ENCODE measurements at places on chromosomes 12 and 14.

GRCh38 chr12:101857043-101857558 is 20.3 kb upstream of the DRAM1 start:
- H3K4me1 ChIP-seq = peaks cover 28% of the 10 kb centered on the region
- no peak overlapping the region for H3K27ac ChIP-seq
- no peaks in the 10 kb centered on the region for H3K36me3 ChIP-seq
- H3K27me3 ChIP-seq = no peaks in the 10 kb centered on the region
- H3K4me3 ChIP-seq = no peak overlapping the region

DNA sequence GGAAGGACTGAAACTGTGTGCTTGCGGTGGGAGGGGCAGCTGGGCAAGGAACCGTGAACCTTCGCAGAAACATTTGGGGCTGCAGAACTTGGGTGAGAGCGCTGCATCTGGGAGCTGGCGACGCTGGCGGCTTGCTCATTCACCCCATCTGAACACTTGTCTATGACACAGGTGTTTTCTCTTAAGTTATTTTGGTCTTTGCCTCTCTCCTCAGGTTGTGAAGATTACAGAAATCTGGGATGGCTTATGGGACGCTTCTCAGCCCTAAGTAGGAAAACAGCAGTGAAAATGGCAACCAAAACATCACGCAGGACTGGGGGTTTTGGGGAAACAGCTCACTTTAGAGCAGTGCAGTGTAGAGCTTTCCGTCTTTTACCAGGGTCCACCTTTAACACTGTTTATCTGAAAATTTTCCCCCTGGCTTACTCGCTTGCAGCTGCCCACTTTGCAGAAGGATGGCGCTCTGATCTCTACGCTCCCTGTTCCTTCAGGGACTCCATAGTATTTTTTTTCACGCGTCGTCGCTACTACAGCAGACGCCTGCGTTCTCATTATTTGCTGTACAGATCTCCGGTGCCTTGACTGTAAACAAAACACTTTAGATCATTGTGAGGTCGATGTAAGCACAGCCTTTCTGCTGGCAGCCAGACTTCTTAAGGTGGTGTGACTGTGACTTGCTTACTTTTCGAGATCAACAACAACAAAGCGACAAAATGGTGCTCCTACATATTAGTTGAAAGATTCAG is 2.7 kb upstream of the CDKN1B start:
- no peak for DNase-seq
- no peaks in the 10 kb centered on the region for H3K27me3 ChIP-seq
- peak overlapping the region; percentile 100 for H3K27ac ChIP-seq
- peak overlapping the region; percentile 64 for H3K4me3 ChIP-seq
- no peaks in the 10 kb centered on the region for H3K36me3 ChIP-seq
- H3K4me1 ChIP-seq = peaks cover 41% of the 10 kb centered on the region

DNA sequence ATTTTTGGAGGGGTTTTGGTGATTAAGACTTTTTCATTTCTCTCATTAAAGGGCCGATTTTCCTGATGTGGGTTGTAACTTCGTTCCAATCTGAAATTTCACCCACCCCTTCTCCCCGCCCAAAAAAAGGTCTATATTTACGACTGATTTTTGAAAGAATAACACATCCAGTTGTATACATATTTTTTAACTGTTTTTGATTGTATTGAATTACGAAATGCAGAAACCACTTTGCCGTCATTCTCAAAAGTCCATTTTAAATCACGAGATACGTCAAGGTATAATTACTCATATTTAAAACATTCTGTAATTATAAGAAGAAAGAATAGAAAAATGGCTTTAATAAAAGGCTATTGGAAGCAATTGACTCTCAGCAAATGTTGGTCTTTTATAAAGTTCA is 520.7 kb downstream of the MED13L start:
- no peak overlapping the region for H3K27ac ChIP-seq
- no peak for DNase-seq
- H3K4me3 ChIP-seq = no peak overlapping the region
- H3K27me3 ChIP-seq = peaks cover 11% of the 10 kb centered on the region
- no peaks in the 10 kb centered on the region for H3K4me1 ChIP-seq
- H3K36me3 ChIP-seq = no peaks in the 10 kb centered on the region

- no peaks in the 10 kb centered on the region for H3K27me3 ChIP-seq
- no peaks in the 10 kb centered on the region for H3K36me3 ChIP-seq
- no peak overlapping the region for H3K4me3 ChIP-seq
Observed at GRCh38 chr12:3218228-3219171, 141.3 kb downstream of the TSPAN9 start.

GRCh38 chr14:104316723-104317491 is 178.5 kb downstream of the KIF26A start:
- H3K4me1 ChIP-seq = no peaks in the 10 kb centered on the region
- DNase-seq = no peak
- peaks cover 35% of the 10 kb centered on the region for H3K27me3 ChIP-seq
- no peak overlapping the region for H3K4me3 ChIP-seq
- H3K36me3 ChIP-seq = no peaks in the 10 kb centered on the region

- no peak for DNase-seq
- no peaks in the 10 kb centered on the region for H3K36me3 ChIP-seq
- H3K4me3 ChIP-seq = no peak overlapping the region
- peaks cover 9% of the 10 kb centered on the region for H3K4me1 ChIP-seq
- H3K27ac ChIP-seq = no peak overlapping the region
- H3K27me3 ChIP-seq = no peaks in the 10 kb centered on the region
Observed at GRCh38 chr12:668090-668481, 4.8 kb upstream of the NINJ2 start.

- no peak for DNase-seq
- peaks cover 10% of the 10 kb centered on the region for H3K4me1 ChIP-seq
- H3K4me3 ChIP-seq = peak overlapping the region; percentile 43
- peak overlapping the region; percentile 5 for H3K27ac ChIP-seq
Observed at GRCh38 chr12:12032260-12032791, 38.4 kb upstream of the BCL2L14 start.

DNA sequence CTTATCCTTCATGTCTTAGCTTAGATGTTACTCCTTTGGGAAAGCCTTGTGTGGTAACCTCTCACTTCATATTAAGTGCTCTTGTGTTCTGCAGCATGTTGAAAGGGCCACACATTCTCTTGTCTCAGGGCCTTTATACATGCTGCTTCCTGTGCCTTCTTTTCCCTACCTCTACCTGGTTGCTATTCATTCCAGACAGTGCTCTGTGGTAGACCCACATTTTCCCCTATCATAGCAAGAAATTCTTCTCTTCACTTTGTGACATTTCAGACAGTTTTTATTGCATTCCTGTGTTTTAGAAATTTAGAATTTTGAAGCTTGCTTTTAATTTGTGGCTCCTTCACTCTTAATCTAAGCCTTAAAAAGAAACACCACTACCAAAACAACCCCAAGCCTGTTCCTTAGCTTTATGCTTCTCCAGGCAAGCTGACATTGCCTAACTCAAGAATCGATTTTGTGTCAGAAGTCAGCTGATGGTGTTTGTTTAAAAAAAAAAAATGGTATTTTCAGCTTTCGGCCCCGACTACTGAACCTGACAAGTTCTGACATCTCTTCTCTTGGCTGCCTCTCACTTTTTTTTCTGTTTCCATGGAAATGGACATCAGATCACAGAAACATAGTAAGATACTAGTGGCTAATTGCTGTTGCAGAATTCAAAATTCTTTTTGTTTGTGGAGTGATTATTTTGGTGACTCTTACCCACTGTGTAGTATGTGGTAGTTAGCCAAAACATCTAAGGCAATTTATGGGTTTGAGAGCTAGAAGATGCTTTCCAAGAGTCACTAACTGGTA is 156.3 kb downstream of the NUBPL start:
- no peaks in the 10 kb centered on the region for H3K4me1 ChIP-seq
- DNase-seq = no peak
- no peaks in the 10 kb centered on the region for H3K27me3 ChIP-seq
- no peak overlapping the region for H3K4me3 ChIP-seq
- no peaks in the 10 kb centered on the region for H3K36me3 ChIP-seq

DNA sequence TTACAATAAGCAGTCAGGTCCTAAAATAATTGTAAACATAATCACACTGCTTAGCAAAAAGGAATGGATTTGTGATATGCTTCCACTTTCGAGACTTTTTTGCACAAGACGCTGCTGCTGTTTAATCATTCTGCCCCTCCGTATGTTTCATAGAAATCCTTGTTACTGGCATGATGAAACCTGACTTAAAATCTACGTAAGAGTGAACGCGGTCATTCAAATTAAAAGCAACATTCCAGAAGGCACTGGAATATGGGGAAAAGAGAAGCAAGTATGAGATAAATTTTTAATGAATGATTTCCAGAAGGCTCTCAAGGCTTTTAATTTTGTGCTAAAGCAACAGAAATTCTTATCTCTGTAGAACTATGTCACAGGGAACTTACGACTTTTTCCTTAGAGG is 1.1 kb downstream of the CNIH1 start:
- no peak for DNase-seq
- H3K4me1 ChIP-seq = peaks cover 39% of the 10 kb centered on the region

DNA sequence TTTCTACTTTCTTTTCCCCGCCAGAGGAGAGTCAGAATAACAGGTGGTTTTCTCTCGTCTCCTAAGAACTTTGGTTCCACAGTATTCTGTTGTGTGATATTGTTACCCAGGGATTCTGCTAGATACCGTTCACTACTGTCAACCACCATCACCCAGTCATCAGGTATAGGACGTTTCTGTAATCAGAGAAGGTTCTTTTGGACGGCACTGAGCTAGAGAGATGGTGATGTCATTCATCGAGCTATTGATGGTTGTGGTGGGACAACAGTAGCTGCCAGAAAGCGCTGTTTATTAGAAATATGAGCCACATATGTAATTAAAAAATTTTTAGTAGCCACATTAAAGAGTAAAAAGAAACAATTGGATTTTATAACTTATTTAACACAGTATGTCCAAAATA is 17.0 kb downstream of the ERC1 start:
- H3K4me1 ChIP-seq = peaks cover 5% of the 10 kb centered on the region
- no peak overlapping the region for H3K27ac ChIP-seq
- no peaks in the 10 kb centered on the region for H3K36me3 ChIP-seq
- no peaks in the 10 kb centered on the region for H3K27me3 ChIP-seq
- DNase-seq = no peak
- H3K4me3 ChIP-seq = no peak overlapping the region

DNA sequence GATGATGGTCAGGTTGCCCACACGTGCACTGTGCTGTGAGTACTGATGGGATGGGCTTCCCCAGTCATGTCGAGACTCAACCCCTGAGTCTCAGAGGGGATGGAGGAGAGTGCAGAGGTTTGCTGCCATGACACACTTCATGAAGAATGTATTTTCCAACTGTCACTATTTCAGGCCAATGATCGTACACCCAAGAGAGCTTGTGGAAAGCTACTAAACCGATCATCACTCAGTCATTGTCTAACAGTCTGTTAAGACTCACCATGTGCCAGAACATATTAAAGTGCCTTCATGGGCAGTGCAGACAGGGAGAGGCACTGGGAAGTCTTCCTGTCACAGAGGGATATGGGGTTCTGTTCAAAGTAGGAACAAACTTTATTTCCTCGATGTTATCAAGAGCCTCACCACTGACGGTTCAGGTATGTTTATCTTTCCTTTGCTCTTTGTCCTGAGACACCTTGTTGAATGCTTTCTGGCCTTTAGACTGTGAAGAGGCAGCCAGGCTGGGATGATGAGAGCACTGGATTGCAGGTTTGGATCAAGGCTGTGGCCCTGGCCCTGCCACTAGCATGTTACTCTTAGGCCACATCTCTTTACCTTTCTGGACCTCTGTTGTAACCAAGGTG is 41.6 kb upstream of the NTF3 start:
- H3K4me1 ChIP-seq = no peaks in the 10 kb centered on the region
- no peaks in the 10 kb centered on the region for H3K36me3 ChIP-seq
- no peak for DNase-seq
- H3K27ac ChIP-seq = no peak overlapping the region

DNA sequence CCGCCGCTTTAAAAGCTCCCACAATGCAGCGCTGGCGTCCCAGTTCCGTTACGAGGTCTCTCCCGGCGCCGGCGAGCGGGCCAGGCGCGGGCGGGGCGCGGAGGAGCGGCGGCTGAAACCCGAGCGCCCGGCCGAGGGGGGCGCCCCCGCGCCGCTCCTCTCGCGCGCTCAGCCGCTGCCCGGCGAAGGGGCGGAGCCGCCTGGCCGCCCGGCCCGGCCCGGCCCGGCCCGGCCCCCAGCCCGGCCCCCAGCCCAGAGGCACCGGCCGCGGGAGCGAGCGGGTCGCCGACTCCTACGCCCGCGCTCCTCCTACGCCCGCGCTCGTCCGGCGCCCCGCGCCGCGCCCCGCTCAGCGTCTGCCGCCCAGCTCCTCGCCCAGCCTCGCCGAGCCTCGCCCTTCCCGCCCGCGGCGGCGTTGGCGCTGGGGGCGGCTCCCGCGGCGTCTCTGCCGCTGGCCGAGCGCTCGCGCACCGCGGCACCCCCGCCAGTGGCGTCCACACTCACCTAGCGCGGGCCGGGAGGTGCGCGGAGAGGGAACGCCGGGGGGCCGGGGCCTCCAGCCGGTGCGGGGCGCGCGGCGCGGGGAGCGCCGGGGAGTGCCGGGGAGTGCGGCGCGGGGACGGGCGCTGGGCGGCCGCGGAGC is at the start of gene RASSF8:
TSS of gene RASSF8 (plus strand) at position 255 of the 643 bp plus-strand sequence. CDS start 96,662 bp downstream, outside the sequence.
- H3K36me3 ChIP-seq = no peaks in the 10 kb centered on the region
- H3K4me3 ChIP-seq = peak within 1 kb of the TSS; percentile 82
- no peak for DNase-seq
- H3K27me3 ChIP-seq = no peaks in the 10 kb centered on the region

DNA sequence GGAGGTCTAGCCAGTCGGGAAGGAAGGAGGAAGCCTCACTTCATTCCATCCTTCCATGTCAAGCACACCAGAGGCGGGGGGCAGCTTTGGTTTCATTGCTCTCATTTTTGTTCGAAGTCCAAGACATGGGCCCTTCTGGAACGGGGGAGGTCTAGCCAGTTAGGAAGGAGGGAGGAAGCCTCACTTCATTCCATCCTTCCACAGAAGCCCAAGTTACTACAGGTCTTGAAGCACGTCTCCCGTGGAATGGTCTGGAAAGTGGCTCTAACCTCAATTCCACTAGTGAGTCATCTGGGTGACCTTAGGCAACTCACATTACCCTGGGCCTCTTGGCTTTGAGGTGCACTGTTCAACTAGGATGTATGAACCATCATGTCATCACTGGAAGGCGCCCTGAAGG is 156.3 kb downstream of the NTF3 start:
- no peaks in the 10 kb centered on the region for H3K4me1 ChIP-seq
- no peak overlapping the region for H3K27ac ChIP-seq
- H3K27me3 ChIP-seq = peaks cover 3% of the 10 kb centered on the region
- DNase-seq = no peak

DNA sequence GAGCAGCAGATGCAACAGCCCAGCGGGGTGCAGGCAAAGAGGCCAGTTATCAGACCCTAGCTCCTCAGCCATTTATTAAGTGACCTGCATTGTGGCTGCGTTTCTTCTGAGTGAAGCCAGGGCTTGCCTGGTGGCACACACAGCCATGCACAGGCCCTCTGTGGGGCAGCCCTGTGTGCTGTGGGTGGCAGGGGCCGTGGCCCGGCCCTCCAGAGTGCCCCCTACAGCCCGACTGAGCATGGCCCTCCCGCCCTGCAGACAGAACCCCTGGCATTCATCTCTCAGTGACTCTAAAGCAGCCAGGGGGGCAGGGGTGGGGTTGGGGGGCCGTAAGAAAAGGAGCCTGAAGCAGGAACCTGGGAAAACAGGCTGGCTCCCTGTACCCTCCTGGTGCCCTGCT is 226.0 kb upstream of the PWP1 start:
- no peak for DNase-seq
- no peak overlapping the region for H3K4me3 ChIP-seq
- H3K27ac ChIP-seq = no peak overlapping the region
- H3K36me3 ChIP-seq = no peaks in the 10 kb centered on the region
- H3K27me3 ChIP-seq = no peaks in the 10 kb centered on the region

- H3K27me3 ChIP-seq = no peaks in the 10 kb centered on the region
- no peak for DNase-seq
- no peak overlapping the region for H3K27ac ChIP-seq
- H3K4me3 ChIP-seq = no peak overlapping the region
- no peaks in the 10 kb centered on the region for H3K36me3 ChIP-seq
- H3K4me1 ChIP-seq = no peaks in the 10 kb centered on the region
Observed at GRCh38 chr14:50688875-50689274, 20.8 kb upstream of the SAV1 start.

- H3K36me3 ChIP-seq = no peaks in the 10 kb centered on the region
- no peaks in the 10 kb centered on the region for H3K4me1 ChIP-seq
- no peak overlapping the region for H3K27ac ChIP-seq
- DNase-seq = no peak
Observed at GRCh38 chr12:30329281-30329680, 366.4 kb downstream of the IPO8 start.

All from suprapubic skin (tissue), 4 donors.